ENCODE measurements at places on chromosomes 4 and X.

DNA sequence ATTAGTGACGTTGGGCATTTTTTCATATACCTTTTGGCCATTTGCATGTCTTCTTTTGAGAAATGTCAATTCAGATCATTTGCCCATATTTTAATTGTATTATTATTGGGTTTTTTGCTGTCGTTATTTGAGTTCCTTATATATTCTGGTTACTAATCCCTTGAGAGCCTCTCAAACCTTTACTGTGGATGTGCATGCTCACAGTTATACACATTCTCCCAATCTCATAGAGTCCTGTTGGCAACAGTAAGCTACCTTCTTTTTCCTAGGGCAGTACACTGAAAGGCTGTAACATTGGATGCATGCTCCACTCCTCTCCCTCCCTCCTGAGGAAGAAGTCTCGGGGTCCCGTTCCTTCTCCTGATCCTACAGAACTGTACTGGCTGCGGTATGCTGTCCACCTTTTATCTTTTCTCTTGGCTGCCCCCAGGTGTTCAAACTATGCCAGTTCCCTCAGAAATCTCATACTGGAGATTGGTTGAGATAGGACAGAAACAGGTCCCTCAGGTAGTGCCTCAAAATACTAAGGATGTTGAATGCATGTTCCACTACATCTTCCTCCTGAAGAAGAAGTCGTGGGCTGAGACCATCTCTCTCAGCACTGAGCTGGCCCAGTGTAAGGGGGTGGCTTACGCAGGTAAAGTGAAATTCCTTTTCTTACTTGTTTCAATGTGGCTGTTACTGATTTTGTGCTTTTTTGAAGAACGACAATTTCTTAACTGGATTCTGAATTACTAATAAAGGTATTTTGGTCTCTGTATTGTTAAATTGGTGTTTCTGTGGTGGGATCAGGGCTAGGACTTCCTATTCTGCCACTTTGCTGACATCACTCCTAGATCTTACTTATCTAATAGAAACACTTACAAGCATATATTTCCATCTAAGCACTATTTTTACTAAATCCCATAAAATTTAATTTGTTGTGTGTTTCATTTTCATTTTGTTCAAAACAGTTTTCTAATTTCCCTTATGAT, 145.4 kb upstream of the HUWE1 start:
- H3K27me3 ChIP-seq: no peaks in the 10 kb centered on the region
- H3K27ac ChIP-seq: no peak overlapping the region
- H3K4me1 ChIP-seq: no peaks in the 10 kb centered on the region

- H3K4me3 ChIP-seq: no peak overlapping the region
- no peak overlapping the region for H3K27ac ChIP-seq
- no peaks in the 10 kb centered on the region for H3K4me1 ChIP-seq
- no peaks in the 10 kb centered on the region for H3K36me3 ChIP-seq
- no peaks in the 10 kb centered on the region for H3K27me3 ChIP-seq
These were observed 116.9 kb downstream of the COL25A1 start for GRCh38 chr4:109185548-109185947.

DNA sequence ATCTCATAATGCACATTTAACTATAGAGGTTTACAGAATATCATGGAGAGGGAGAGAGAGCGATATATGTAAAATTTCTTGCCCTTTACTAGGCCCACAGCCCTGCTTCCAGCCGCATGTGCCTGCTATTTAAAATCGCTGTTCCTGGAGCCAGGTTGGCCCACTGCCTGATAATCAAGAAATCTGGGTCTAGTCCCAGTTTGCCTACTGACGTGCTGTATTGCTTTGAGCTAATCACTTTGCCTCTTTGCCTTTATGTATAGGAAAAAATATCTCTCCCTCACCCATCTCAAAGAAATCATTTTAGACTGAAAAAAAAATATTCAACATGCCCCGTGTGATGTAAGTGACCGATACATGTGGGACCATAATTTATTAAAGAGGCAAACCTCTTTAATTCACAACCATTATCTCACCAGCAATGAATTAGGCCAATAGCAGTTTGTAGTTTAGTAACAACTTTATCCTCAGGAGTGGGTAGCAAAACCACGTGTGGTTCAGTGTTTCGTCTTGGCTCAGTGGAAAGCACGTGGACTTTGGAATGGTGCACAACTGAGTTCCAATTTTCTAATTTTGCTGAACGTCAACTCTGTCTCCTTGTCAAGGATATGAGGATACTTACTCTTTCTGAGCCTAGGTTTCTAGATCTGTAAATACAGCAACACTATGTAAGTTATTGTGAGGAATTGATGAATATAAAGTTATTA, 62.6 kb downstream of the GRXCR1 start:
- no peak overlapping the region for H3K4me3 ChIP-seq
- H3K4me1 ChIP-seq: no peaks in the 10 kb centered on the region
- H3K27me3 ChIP-seq: no peaks in the 10 kb centered on the region

DNA sequence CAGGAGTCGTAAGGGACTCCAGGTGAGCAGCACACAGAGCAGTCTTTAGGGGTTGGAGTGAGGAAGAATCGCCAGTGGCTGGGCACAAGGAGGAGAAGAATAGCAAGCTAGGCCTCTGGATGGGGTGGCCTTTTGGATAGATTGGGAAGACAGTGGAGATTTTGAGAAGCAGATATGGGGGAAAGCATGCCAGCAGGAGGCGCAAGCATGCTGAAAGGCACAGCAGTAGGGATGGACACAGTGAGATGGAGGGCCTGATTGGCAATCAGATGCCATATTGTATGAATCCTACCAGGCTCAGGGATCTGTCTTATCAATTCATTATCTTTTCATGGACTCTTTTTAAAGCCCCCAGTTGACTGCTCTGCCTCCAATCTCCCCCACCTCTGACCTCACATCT, 60.4 kb upstream of the MAGEA4 start:
- H3K27me3 ChIP-seq: no peaks in the 10 kb centered on the region
- no peaks in the 10 kb centered on the region for H3K36me3 ChIP-seq
- no peaks in the 10 kb centered on the region for H3K4me1 ChIP-seq
- no peak for DNase-seq

GRCh38 chr4:7330811-7331681, 103.7 kb downstream of the PSAPL1 start:
- no peaks in the 10 kb centered on the region for H3K36me3 ChIP-seq
- H3K27ac ChIP-seq: no peak overlapping the region
- H3K4me1 ChIP-seq: no peaks in the 10 kb centered on the region
- DNase-seq: no peak
- no peaks in the 10 kb centered on the region for H3K27me3 ChIP-seq

DNA sequence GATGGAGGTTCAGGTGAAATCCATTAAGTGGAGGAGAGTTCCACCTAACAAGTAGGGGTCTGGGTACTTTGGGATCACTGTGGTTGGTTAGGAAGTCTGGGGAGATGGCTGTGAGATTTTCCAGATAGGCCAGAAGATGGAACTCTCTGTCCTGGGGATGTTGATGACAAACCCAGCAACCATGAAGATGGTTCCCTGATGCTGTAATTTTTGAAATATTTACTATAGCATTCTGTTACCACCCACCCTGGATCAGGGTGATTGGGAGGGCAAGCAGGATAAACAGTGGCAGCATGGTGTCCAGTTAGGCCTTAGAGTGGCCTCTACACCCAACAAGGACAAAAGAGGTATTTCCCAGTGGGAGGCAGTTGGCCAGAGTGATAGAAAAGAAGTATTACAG, 15.9 kb upstream of the NELFA start:
- H3K27ac ChIP-seq: no peak overlapping the region
- H3K4me1 ChIP-seq: no peaks in the 10 kb centered on the region
- H3K4me3 ChIP-seq: no peak overlapping the region
- no peaks in the 10 kb centered on the region for H3K27me3 ChIP-seq
- DNase-seq: no peak

GRCh38 chrX:44570522-44570921, 27.9 kb upstream of the FUNDC1 start:
- no peak for DNase-seq
- no peak overlapping the region for H3K27ac ChIP-seq
- H3K4me3 ChIP-seq: no peak overlapping the region
- H3K4me1 ChIP-seq: no peaks in the 10 kb centered on the region
- no peaks in the 10 kb centered on the region for H3K36me3 ChIP-seq

DNA sequence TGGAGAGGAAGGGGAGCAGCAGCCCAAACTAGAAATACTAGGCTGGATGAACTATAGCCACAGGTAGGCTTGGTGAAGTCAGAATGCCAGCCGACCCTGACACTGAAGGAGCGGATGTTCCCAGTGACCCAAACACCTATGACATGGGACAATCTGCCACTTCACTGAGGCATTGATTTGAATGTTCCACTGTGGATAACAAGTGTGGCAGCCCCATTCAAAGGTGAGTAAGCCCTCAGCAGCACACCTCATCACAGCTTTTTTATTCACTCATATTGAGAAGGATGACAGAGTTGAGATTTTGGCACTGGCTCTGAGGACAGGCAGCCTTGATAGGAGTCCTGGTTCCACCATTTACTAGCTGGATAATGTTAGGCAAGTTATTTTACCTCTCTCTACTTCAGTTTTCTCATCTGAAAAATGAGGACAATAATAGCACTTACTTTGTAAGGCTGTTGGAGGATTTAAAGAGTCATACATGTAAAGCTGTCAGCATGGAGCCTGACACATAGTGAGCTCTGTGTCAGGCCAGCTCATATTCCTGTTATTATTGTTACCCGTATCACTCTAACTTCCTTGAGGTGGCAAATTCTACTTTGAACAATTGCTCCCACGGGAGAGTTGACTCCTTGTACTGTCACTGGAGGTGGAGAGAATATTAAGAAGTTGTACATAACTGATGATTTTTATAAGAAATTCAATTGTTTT, 114.6 kb downstream of the RASL11B start:
- no peak overlapping the region for H3K4me3 ChIP-seq
- H3K27ac ChIP-seq: no peak overlapping the region
- H3K4me1 ChIP-seq: no peaks in the 10 kb centered on the region
- H3K27me3 ChIP-seq: no peaks in the 10 kb centered on the region
- no peak for DNase-seq
- H3K36me3 ChIP-seq: no peaks in the 10 kb centered on the region

DNA sequence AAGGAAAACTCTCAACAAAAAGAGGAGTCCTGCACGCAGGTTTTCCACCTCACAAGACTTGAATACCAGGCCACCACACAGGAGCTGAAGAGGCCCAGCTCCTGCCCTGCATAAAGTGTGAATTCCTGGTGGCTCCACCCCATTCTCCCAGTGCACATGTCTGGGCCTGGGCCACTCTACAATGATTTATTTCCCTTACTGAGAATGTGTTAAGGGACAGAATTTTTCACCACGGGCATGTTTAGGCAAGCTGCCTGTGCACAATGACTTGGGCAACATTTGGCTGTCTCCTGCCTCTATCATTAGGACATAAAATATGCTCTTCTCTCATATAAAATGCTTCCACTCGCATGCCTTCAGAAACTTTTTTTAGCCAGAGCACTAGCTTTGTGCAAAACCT, 197.1 kb downstream of the SLC7A11 start:
- H3K36me3 ChIP-seq: no peaks in the 10 kb centered on the region
- H3K4me3 ChIP-seq: no peak overlapping the region
- H3K27me3 ChIP-seq: no peaks in the 10 kb centered on the region

DNA sequence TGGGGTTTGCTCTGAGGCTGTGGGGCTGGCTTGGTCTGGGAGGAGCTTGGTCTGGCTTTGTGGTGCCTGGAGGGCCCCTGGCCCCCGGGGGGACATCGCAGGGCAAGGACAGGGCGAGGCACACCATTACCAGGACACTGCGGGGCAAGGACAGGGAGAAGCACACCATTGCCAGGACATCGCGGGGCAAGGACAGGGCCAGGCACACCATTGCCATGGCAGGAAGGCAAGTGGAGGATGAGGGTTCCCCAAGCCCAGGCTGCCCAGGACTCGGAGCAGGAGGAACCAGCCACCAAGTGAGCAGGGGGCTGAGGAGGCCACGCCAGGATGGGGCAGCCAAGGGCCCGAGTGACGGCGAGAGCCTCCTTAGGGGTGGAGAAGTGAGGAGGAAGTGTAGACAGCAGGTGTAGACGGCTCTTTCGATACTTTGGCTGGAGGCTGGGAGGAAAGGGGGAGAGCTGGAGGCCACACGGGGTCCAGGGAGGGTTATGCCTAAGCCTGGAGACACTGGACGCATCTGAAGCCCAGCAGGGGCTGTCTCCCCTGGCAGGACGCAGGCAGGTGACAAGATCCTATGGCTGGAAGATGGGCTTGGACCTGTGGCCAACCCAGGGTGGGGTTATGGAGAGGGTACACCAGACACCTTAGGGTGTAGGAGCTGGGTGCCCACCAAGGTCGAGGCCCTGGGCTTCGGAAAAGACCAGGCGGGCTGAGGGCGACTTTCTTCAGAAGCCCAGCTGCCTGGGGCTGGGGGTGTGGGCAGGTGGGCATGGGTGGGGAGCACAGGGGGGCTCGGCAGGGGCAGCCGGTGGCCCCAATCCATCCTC, 7.3 kb downstream of the NKX1-1 start:
- peaks cover 5% of the 10 kb centered on the region for H3K27me3 ChIP-seq
- H3K4me1 ChIP-seq: no peaks in the 10 kb centered on the region

DNA sequence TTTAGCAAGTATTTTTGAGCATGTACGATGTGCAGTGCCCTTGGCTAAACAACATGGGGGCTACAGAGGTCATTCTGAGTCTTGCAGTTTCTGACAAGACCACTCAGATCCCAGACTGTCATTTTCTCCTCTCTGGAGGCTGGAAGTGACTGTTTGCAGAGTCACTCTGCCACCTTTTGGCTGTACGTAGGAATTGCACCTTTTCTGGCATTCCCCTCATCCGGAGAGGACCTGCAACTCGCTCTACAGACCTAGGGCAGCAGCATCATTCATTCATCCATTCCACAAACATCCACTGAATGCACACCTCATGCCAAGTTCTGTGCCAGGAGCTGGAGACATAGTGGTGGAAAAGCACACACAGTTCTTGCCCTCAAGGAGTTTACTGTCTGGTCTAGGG, 160.4 kb upstream of the GPR101 start:
- H3K36me3 ChIP-seq: no peaks in the 10 kb centered on the region
- no peak overlapping the region for H3K27ac ChIP-seq
- H3K27me3 ChIP-seq: no peaks in the 10 kb centered on the region

Data from CD4-positive, alpha-beta memory T cell (primary cell).